T-cell (primary cell): ENCODE measurements at places on chromosomes 2 and 18. TPM values are rescaled to one million over a fixed set of nuclear protein-coding genes. Genes with fewer than 3 reads are reported as not detected.

DNA sequence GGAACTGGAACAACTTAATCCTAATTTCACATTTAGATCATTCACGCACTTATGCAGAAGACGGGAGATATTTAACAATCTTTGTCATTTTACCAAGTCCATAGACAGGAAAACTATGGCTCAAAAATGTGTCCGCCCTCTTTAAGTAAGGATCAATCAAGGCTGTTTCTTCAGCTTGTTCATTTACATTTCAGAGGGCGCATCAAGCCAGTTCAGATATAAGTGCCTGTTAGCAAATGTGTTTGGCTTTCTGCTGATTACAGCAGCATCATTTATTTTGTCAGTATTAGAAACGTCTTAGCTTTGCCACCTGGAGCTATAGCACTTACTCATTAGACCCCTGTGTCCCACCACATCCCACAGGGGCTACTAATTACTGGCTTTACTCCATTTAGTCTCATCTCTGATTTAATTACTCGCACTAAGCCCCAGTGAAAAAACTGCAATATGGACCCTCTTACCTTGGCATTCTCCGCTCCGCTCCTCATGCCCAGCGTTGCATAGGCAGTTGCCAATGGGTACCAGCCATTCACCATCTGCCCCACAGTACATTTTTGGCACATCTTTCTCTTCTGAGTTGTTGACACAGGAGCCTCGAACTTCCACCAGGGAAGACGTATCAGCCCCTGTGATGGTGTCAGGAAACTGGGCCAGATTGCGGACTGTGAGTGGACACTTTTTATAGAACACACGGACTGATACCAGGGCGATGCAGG is 8.7 kb downstream of the EPHA4 start:
- DNase-seq: no peak
- peaks cover under 1% of the 10 kb centered on the region for H3K27me3 ChIP-seq
- no peaks in the 10 kb centered on the region for H3K4me1 ChIP-seq
- peaks cover 5% of the 10 kb centered on the region for H3K36me3 ChIP-seq
- no peak overlapping the region for H3K4me3 ChIP-seq

DNA sequence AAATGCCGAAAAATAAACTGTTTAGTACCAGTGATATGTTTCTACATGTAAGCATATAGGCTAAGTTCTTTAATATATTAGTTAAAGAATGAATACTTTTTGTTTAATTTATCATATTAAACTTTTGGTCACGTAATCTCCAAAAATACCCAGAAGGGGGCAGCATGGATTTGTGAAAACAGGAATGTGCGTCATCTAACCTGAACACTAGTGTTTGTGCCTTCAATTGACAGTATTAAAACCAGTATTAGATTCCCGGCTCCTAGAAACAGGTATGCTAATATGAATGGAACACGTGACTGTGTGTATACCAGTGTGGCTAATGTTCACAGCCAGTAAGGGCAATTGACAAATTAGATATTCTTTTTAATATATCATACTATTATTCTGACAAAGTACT is 51.8 kb downstream of the WDR7 start:
- DNase-seq: no peak
- H3K36me3 ChIP-seq: no peaks in the 10 kb centered on the region
- no peak overlapping the region for H3K27ac ChIP-seq
- no peaks in the 10 kb centered on the region for H3K27me3 ChIP-seq

- DNase-seq: no peak
- H3K27me3 ChIP-seq: no peaks in the 10 kb centered on the region
- H3K4me3 ChIP-seq: no peak overlapping the region
- H3K27ac ChIP-seq: no peak overlapping the region
- peaks cover 13% of the 10 kb centered on the region for H3K4me1 ChIP-seq
Observed at GRCh38 chr2:134406311-134406710, 152.4 kb downstream of the MGAT5 start.

DNA sequence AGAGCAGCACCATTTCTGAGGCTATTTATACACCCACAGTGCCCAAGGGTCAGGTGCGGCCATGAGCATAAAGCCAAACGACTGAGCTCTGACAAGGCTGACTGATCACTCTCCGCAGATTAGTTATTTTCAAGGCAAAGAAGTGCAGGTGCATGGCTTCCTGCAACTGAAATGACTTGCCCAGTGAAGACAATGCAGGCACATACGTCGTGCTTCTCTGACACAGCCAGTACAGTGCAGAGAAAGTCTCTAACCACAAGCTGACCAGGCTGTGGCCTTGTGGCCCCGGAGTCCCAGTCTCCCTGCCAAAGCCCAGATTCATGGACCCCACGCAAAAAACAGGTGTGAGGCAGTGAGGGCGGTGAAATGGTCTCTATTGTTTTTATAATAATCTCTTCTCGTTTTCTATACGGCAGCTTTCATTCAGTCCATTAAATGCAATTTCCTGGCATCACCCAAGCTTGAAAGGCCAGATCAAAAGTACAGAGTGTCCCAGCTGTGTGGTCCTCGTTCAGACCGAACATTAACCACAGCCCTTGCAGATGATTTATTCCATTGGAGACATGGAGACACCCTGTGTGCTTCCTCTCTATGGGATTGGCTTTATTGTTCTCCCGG is 447.0 kb upstream of the ID2 start:
- no peaks in the 10 kb centered on the region for H3K36me3 ChIP-seq
- no peak overlapping the region for H3K4me3 ChIP-seq
- H3K27me3 ChIP-seq: no peaks in the 10 kb centered on the region
- no peak overlapping the region for H3K27ac ChIP-seq
- H3K4me1 ChIP-seq: peaks cover 2% of the 10 kb centered on the region
- DNase-seq: no peak

DNA sequence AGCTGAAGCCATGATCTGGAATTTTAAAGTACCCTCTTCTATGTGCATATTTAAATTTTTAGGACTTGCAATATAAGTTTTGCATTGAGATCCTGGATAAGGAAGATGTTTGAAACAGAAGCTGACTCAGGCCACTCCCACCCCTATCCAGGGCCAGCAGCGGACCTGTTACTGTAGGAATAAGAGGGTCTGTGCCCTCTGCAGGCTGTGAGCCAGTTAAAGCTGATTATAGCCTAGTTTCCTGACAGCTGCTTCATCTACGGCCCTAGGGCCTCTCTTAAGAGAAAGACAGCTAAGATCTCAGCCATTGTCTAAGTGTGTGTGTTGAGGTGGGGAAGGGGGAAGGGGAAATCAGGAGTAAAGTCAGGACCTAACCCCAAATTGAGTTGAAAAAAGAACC is 234.0 kb downstream of the HAUS1 start:
- no peaks in the 10 kb centered on the region for H3K36me3 ChIP-seq
- no peaks in the 10 kb centered on the region for H3K27me3 ChIP-seq
- DNase-seq: no peak

ASXL3 gene
- not detected for total RNA-seq

DYNAP gene
- not detected for total RNA-seq

DNA sequence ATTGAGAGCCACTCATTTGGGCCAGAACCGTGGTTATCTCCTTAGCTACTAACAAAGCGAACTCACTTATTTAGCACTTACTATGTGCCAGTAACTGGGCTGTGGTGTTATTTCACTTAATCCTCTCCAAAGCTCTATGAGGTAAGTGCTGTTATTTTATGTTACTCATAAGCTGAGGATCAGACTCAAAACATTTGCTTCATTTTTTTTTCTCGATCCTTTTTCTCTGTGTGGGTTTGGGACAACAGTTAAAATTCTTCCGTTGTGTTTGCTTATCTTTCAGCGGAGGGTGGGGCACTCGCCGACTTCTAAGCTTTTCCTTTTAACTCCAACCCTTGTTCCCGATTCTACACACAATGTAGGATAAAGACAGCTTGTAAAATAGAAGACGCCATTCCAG is 52.8 kb downstream of the TMEM178A start:
- H3K27ac ChIP-seq: no peak overlapping the region
- no peaks in the 10 kb centered on the region for H3K27me3 ChIP-seq
- H3K4me1 ChIP-seq: no peaks in the 10 kb centered on the region
- H3K36me3 ChIP-seq: no peaks in the 10 kb centered on the region
- no peak for DNase-seq
- no peak overlapping the region for H3K4me3 ChIP-seq

GRCh38 chr2:97900806-97901205 is 94.9 kb downstream of the TMEM131 start:
- DNase-seq: no peak
- H3K36me3 ChIP-seq: no peaks in the 10 kb centered on the region
- H3K4me1 ChIP-seq: no peaks in the 10 kb centered on the region
- no peak overlapping the region for H3K4me3 ChIP-seq
- H3K27me3 ChIP-seq: no peaks in the 10 kb centered on the region

DYSF gene
- total RNA-seq: 0.56 TPM

GRCh38 chr2:129829588-129829987 is 149.9 kb upstream of the RAB6C start:
- no peak overlapping the region for H3K27ac ChIP-seq
- no peak overlapping the region for H3K4me3 ChIP-seq
- DNase-seq: no peak
- H3K27me3 ChIP-seq: peaks cover 4% of the 10 kb centered on the region
- H3K4me1 ChIP-seq: no peaks in the 10 kb centered on the region

MEP1B gene
- total RNA-seq: 0.18 TPM

- DNase-seq: no peak
- no peak overlapping the region for H3K4me3 ChIP-seq
- peaks cover 2% of the 10 kb centered on the region for H3K4me1 ChIP-seq
- no peak overlapping the region for H3K27ac ChIP-seq
- peaks cover 19% of the 10 kb centered on the region for H3K36me3 ChIP-seq
Observed at GRCh38 chr18:76859474-76860339, 37.4 kb downstream of the ZNF236 start.

DNA sequence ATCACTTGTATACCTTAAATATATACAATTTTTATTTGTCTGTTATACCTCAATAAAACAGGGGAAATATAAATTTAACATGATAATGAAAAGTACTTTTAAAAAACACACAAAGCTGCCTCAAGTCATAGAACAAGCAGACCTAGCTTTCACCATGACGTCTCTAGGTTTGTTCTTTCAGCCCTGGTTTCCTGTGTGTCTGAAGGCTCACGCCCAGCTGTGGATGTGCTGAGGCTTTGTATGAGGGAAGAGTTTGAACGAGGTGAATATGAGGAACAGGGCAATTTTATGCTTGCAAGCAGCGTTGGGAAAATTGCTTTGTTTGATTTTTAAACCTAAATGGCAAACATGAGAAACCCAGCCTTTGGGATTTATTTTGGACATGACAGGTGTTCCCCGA is 15.3 kb downstream of the SH3RF3 start:
- peaks cover 48% of the 10 kb centered on the region for H3K27me3 ChIP-seq
- peak overlapping the region; percentile 5 for H3K4me3 ChIP-seq
- H3K4me1 ChIP-seq: peaks cover 17% of the 10 kb centered on the region
- H3K36me3 ChIP-seq: no peaks in the 10 kb centered on the region

- no peak for DNase-seq
- no peak overlapping the region for H3K27ac ChIP-seq
- H3K36me3 ChIP-seq: no peaks in the 10 kb centered on the region
- H3K4me1 ChIP-seq: no peaks in the 10 kb centered on the region
Observed at GRCh38 chr2:85959185-85959584, 70.4 kb upstream of the ST3GAL5 start.

DNA sequence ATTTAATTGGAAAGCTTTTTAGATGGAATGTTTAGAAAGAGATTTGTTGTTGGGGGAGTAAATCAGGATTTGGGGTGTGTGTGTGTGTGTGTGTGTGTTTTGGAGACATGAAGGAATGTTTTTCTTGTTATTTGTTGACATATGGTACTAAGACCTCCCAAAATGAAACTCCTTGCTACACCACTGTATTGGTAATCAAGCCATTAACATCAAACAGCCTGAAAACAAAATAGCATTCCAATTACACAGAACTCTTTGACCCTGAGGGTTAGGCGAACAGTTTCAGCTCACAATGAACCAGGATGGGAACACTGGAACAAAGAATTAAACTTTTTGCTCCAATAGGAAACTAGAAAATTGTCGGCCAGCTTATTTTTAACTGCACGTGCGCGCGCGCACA is 41.7 kb upstream of the DARS1 start:
- H3K4me1 ChIP-seq: peaks cover 3% of the 10 kb centered on the region
- peaks cover 8% of the 10 kb centered on the region for H3K27me3 ChIP-seq
- H3K27ac ChIP-seq: no peak overlapping the region
- DNase-seq: no peak
- H3K4me3 ChIP-seq: no peak overlapping the region
- no peaks in the 10 kb centered on the region for H3K36me3 ChIP-seq

TNFAIP6 gene
- total RNA-seq: not detected

- DNase-seq: no peak
- H3K27ac ChIP-seq: peak overlapping the region; percentile 53
- no peaks in the 10 kb centered on the region for H3K27me3 ChIP-seq
- no peak overlapping the region for H3K4me3 ChIP-seq
- no peaks in the 10 kb centered on the region for H3K36me3 ChIP-seq
Observed at GRCh38 chr2:227804975-227805374, 8.7 kb upstream of the CCL20 start.

GRCh38 chr2:190050001-190050400 is 12.5 kb downstream of the MSTN start:
- no peaks in the 10 kb centered on the region for H3K36me3 ChIP-seq
- no peak overlapping the region for H3K27ac ChIP-seq
- H3K4me3 ChIP-seq: no peak overlapping the region
- no peaks in the 10 kb centered on the region for H3K4me1 ChIP-seq
- no peak for DNase-seq
- peaks cover 10% of the 10 kb centered on the region for H3K27me3 ChIP-seq

DNA sequence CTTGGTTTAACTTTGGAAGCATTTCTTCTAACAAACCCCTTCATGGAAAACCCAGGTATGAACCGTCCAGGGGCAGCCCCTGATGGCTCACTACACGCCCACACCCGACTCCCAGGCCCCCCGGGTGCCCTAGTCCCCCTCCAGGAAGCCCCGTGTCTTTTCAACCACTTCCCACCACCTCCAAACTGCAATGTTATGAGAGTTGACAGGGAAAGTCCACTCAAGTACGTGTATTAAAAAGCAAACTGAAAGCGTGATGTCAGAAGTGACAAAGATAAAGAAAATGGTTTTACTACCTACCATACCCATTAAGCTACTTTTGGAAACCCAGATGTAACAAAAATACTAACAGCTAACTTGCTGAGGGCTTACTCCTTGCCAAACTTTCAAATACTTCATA is 51.5 kb downstream of the L3MBTL4 start:
- no peaks in the 10 kb centered on the region for H3K36me3 ChIP-seq
- H3K4me1 ChIP-seq: no peaks in the 10 kb centered on the region
- no peak overlapping the region for H3K4me3 ChIP-seq
- DNase-seq: no peak
- H3K27ac ChIP-seq: no peak overlapping the region

GRCh38 chr2:167181688-167182087 is 293.4 kb downstream of the XIRP2 start:
- H3K4me1 ChIP-seq: no peaks in the 10 kb centered on the region
- no peak overlapping the region for H3K4me3 ChIP-seq
- no peak overlapping the region for H3K27ac ChIP-seq

NFATC1 gene
- 66.0 TPM for total RNA-seq

DNA sequence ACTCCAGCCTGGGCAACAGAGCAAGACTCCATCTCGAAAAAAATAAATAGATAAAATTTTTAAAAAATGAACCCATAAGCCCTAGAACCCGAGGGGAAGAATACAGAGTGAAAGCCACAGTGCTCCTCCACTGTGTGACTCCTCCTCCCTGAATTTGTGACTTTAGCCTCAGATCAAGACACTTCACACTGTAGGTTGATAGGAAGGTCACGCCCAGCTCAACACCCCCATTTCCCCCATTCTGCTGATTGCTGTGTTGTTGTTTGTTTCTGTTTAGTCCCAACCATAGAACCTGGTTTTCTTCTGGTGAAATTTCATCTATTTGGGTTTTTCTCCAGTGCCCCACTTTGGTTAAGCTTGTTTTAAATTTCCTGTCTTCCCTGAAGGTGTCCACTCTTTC is 102.2 kb downstream of the VIT start:
- no peak for DNase-seq
